ENCODE measurements at places on chromosomes 5 and 9. TPM values are rescaled to one million over a fixed set of nuclear protein-coding genes. Genes with fewer than 3 reads are reported as not detected.

DNA sequence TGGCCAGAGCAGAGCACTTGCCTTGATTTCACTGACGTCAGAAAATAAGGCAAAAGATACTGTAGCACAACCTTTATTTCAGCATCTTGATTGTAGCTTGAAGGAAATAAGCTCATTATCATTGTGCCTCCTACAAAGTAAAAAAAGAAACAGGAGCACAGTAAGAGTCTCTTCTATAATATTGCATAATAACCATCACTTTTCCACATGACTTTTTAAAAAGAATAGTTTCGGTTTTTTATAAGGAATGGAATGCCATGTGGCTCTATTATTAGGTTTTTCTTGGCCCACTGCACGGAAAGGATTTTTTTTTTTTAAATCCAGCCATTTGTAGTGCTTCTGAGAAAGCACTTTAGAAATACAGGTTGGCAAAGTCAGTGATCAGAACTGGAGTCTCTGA, 655.3 kb downstream of the LRRC70 start:
- no peak overlapping the region for H3K4me3 ChIP-seq
- no peak overlapping the region for H3K27ac ChIP-seq
- DNase-seq = no peak
- H3K4me1 ChIP-seq = no peaks in the 10 kb centered on the region

DNA sequence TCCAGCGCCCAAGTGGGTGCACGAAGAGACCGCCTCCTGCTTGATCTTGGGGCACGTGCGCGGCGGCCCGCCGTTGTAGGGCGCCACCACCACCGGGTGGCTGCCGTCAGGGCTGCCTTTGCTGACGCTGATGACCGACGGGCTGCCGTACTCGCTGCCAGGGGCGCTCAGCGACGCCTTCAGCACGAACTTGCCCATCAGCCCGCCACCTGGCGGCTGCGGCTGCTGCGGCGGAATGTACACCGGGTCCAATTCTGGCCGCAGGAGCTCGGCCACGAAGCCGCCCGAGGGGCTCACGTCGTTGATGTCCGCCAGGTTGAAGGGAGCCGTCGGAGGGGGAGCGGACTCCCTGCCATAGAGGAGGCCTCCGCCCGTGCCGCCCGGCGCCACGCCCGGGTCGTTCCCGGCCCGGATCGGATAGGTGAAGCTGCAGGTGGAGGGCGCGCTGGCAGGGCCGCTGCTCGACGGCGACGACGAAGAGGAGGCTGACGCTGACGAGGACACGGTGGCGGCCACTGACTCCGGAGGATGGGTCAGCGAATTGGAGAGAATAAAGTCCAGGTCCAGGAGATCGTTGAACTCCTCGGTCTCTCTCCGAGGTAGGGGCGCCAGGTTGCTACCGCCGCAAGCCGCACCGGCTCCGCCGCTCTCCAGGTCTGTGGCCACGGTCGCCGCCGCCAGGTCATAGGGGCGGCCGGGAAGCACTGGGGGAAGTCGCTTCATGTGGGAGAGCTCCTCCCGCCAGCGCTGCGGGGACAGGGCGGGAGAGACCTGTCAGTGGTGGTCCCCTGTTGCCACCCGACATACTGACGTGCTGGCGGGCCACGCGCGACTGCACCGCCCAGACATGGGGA, 1.8 kb downstream of the KLF4 start:
- peak overlapping the region; percentile 56 for H3K4me3 ChIP-seq
- H3K36me3 ChIP-seq = no peaks in the 10 kb centered on the region
- peak; percentile 43 for DNase-seq
- H3K4me1 ChIP-seq = peaks cover 33% of the 10 kb centered on the region
- H3K27me3 ChIP-seq = peaks cover 69% of the 10 kb centered on the region
- no peak overlapping the region for H3K27ac ChIP-seq

DNA sequence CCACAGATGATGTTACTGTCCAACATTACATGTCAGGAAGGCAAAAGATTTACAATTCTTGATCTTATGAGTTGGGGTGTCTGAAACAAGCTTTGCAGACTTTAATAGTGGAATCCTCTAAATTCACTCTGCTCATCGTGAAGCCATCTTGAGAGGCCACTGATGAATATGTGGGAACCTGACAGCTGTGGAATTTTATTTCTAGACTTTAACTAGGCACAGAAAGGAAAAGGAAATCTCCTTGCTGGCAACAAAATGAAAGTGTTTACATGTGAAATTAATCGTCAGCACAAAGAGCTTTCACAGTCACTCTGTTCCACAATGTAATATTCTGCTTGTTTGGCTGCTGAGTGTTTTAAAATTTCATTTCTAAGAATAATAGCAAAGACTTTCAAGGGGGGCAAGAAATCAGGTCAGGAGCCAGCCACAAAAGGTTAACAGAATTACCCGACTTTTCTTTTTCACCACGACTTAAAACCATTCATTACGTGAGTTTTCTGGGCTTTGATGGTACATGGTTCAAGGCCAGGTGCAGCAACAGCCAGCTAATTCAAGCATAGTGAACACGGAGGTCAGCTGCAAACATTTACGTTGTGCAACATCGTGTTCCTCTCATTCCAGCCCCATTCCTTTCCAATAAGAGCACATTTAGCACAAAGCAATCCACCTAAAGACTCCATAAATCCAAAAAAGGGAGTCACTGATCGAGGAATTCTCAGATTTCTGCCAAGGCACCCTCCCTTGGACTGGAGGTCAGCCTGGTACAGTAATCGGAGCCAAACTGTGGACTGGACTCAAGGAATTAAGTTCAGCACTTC, 14.6 kb downstream of the NREP start:
- no peak overlapping the region for H3K4me3 ChIP-seq
- H3K27me3 ChIP-seq = no peaks in the 10 kb centered on the region
- no peaks in the 10 kb centered on the region for H3K36me3 ChIP-seq
- no peak overlapping the region for H3K27ac ChIP-seq
- no peaks in the 10 kb centered on the region for H3K4me1 ChIP-seq

DNA sequence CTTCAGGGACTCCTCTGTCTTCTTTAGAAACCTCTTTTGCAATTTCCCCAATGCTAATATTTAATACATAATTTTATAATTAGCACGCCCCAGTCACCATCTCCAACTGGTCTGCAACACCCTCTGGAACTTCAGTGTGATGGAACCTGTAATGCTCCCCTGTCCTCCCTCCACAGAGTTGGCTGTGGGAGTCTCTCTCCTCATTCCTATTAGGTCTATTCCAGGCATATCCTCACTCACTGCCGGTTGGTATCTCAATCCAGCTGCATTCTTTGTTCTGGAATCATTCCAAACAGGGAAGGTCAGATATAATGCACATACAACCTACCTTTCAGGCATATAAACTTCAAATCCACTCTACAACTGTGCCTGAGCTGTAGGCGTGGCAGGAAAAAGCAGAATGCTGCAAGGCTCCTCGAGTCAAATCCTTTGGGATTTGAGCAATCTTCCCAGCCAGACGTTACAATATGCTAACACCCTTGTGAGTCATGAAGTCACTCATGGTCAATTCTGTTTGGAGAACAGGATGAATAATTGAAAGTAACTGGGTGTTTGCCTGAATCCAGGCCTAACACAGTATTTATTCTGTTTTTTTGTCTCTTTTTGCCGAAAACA, 293.8 kb downstream of the CWC27 start:
- H3K36me3 ChIP-seq = no peaks in the 10 kb centered on the region
- no peak for DNase-seq

DNA sequence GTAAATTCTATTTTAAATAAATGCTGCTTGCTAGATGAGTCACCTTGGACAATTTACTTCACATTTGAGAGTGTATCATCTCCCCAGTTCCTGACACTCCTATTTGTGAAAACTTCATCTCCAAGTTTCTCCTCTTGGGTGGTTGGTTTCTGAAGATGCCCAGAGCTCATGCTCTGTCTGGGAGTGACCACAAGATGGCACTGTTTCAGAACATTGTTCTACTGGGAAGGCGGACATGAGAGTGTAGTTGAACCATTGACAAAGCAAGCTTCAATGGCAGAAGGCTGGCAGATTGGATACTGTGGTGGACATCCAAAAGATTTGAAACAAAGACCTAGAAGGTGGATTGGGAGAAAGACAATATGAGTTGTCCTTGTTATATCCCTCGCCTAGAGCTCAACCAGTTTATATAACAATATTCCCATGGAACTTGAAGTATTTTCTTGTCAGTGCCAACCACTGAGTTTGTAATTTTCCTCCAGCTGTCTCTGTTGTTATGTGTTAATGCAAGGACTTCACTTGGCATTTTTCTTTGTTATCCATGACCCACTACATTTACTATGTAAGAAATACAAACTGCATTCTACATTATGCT, 234.3 kb upstream of the ANKH start:
- no peaks in the 10 kb centered on the region for H3K36me3 ChIP-seq
- peak; percentile 22 for DNase-seq
- H3K27ac ChIP-seq = no peak overlapping the region
- H3K27me3 ChIP-seq = no peaks in the 10 kb centered on the region
- no peak overlapping the region for H3K4me3 ChIP-seq
- H3K4me1 ChIP-seq = no peaks in the 10 kb centered on the region

DNA sequence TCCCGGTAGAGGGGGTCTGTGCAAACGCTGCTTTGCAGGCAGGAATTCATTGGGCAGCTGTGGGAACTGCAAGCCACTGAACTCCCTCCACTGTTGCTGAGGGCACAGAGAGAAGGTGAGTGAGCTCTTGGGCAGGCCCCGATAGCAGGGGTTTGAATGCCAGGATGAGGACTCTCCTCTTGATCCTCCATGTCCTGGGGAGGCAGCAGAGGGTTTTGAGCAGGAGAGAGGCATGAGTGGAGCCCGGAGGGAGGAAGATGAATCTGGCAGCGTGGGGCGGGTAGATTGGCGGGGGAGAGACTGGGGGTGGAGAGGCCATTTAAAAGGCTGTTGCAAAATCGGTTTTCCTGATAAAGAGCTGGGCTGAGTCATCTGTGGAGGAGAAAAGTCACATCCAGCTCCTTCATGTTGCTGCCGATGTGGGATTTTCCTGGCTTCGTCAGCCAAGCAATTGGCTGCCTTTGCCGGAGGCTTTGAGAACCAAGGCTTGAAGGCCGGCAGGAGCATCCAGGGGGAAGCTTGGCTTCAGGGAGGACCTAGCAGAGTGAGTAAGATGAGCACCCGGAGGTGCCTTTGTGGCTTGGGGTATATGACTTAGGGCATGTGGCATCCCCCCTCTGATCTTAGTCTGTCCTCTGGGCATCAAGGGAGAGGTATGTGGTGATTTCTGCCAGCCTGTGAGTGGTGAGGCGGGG, at the start of gene SYNPO:
SYNPO (plus strand) TSS at position 350 of the 695 bp plus-strand sequence. CDS start 7,616 bp downstream, outside the sequence.
- H3K4me1 ChIP-seq = no peaks in the 10 kb centered on the region
- H3K27me3 ChIP-seq = no peaks in the 10 kb centered on the region
- no peak within 1 kb of the TSS for H3K4me3 ChIP-seq

DNA sequence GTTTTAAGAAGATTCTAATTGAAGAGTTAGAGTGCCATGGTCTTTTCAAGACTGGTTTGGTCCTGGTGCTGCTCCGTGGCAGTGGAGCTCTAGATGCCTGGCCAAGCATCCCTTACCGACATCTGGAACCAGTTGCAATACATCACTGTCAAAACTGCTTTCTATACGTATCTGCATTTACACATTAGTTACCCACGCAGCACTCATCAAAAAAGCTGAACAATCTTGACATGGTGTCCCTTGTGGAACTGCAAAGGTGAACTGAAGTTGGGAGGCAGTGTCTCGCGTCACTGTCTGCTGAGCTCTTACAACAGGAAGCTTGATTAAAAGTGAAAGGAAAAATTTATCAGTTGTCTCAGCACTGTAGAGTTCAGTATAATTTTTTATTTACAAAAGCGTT, 82.6 kb downstream of the PBX3 start:
- H3K4me1 ChIP-seq = peaks cover 10% of the 10 kb centered on the region
- no peaks in the 10 kb centered on the region for H3K36me3 ChIP-seq
- H3K27ac ChIP-seq = peak overlapping the region; percentile 66
- peak; percentile 83 for DNase-seq
- peak overlapping the region; percentile 53 for H3K4me3 ChIP-seq

GRCh38 chr5:18098691-18099090, 464.4 kb downstream of the TAF11L14 start:
- no peak for DNase-seq
- no peaks in the 10 kb centered on the region for H3K4me1 ChIP-seq
- no peak overlapping the region for H3K4me3 ChIP-seq
- H3K27ac ChIP-seq = no peak overlapping the region

- no peaks in the 10 kb centered on the region for H3K4me1 ChIP-seq
- DNase-seq = no peak
- no peaks in the 10 kb centered on the region for H3K27me3 ChIP-seq
- H3K27ac ChIP-seq = no peak overlapping the region
- H3K36me3 ChIP-seq = no peaks in the 10 kb centered on the region
These were observed 8.5 kb downstream of the RGMB start for GRCh38 chr5:98781964-98782363.

DNA sequence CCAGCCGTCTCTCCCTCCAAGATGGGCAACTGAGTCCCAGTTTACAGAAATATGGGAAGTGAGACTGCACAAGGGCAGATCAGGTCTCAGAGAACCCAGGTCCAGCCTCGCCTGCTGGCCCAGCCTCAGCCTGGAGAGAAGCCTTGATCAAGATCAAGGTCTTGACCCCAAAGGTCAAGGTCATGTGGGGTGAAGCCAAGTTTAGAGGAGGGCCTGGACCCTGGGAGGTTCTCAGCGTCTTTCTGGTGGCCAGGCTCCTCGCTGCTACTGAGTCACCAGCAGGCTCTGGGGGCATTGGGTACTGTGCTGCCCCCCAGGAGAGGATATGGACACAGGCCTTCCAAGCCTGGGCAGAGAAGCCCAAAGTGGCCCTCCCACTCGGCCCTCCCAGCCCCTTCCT, 8.8 kb downstream of the IPPK start:
- no peak for DNase-seq
- peaks cover 14% of the 10 kb centered on the region for H3K4me1 ChIP-seq
- H3K4me3 ChIP-seq = no peak overlapping the region
- peaks cover 23% of the 10 kb centered on the region for H3K36me3 ChIP-seq

DNA sequence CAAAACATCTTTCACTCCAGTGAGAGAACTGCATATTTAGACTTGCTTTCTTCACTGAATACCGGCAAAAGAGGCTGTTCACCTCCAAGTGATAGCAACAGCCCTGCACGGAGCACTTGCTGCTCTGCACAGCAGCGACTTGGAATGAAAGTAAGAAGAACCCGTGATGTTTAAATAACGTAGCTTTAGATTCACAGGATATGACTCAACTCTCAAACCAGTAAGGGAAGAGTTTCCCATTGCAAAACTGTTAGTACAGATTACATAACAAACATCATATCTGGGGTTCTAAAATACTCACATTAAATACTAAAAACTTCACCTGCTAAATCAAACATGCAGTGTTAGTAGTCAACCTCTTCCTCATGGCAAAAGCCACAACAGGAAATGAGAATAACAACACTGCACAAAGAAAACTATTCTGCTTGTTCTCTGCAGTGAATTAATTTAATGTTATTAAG, 203.4 kb downstream of the MCTP1 start:
- peak overlapping the region; percentile 41 for H3K4me3 ChIP-seq
- H3K36me3 ChIP-seq = no peaks in the 10 kb centered on the region
- no peak overlapping the region for H3K27ac ChIP-seq
- DNase-seq = peak; percentile 9

- H3K27ac ChIP-seq = no peak overlapping the region
- no peaks in the 10 kb centered on the region for H3K4me1 ChIP-seq
- no peak for DNase-seq
- H3K4me3 ChIP-seq = no peak overlapping the region
- no peaks in the 10 kb centered on the region for H3K36me3 ChIP-seq
These were observed 109.3 kb upstream of the IFNE start for GRCh38 chr9:21591221-21592062.

The F12 gene
- total RNA-seq = 0.60 TPM

The TMEM171 gene
- not detected for total RNA-seq

The PCDHB9 gene
- not detected for total RNA-seq

The EPB41L4A gene
- total RNA-seq = 0.08 TPM

The AK1 gene
- total RNA-seq = 52.6 TPM

The CD180 gene
- total RNA-seq = 0.08 TPM

The GMCL2 gene
- not detected for total RNA-seq

The CDH12 gene
- total RNA-seq = not detected

The RELL2 gene
- total RNA-seq = 10.9 TPM

The FBXW5 gene
- 41.7 TPM for total RNA-seq

The TMOD1 gene
- 0.47 TPM for total RNA-seq

The PCA3 gene
- total RNA-seq = not detected

Data from CD4-positive, alpha-beta T cell (primary cell).